ENCODE measurements at places on chromosomes 7 and 10.

DNA sequence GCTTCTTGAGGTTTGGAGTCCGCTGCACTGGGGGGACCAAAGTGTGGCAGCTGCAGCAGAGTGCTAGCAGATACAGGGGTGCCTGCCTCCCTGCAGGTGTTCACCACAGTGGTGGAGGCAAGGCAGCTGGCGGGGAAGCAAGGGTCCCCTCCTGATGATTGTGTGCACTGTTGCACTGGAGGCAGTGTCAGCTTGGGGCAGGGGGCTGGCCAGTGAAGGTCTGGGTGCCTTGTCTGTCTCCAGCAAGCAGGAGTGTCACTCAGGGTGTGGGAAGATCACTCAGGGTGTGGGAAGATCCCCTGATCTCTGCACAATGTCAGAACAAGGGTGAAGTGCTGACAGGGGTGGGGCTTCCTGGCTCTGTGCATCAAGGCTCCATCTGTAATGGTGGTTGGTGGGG lies 36.3 kb upstream of the PPP1R3A start:
- DNase-seq: no peak

DNA sequence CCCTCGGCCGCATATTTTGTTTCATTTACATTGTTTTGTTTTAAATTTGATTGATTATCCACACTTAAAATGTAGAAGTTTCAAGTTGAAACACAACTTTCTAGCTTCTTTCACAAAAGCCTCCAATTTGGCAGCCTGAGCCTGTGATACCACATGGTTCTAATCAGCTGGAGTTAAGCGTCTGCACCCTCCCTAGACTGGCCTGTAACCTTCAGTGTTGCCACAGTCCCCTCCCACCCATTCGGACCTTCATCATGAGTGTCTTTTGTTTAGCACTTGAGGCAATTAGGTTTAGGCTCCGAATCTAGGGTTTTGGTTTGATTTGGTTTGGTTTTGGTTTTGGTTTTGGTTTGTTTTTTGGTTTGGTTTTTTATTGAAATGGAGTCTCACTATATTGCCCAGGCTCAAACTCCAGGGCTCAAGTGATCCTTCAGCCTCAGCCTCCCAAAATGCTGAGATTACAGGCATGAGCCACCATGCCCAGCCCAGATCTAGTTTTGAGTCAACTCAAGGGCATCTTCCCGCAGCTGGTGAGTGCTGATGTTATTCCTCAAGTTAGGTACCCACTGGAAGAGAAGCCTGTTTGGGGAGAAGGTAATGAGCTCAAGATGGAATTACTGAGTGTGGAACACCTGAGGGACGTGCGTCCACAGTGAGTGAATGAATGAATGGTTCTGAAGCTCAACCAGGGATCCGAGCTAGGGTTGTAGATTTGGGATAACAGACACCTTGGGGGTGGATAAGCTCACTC lies 201.4 kb downstream of the HECW1 start:
- no peak for DNase-seq

DNA sequence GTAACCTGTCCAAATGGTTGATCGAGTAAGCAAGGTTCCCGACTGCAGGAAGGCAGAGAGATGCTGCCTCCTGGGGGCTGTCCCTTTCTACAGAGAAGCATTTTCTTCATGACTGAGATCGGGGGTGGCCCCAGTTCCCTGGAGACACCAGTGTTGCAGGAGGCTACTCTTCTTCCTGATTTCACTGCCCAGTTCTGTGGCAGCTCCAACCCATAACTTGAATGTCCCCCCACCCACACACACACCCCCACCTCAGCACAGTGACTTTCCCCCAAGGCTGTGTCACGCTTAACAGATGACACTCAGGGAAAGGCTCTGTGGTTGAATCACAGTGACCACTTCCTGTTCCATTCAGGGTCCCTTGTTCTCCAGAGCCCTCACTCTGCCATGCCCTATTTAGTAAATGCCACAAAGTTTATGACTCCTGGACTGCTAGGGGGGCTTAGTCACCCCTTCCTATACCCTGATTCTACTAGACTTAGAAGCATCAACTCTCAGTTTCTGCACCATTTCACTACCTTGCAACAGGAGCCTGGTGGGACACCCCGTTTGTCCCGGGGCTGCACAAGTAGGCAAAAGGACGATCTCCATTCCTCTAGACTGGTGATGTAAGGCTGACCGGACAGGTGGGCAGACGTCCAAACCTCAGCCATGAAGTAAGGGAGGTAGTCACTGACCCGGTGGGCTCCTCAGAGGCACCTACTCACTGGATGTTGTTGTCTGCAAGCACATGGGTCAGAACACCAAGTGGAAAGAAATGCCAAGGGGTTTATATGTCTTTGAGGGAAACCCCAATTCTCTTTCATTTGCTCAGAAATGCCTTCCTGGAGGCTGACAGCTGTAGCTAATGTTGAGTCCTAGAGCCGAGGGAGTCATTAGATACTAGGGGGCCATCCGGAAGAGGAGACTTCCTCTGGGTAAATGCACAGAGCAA lies 31.3 kb upstream of the SMC3 start:
- peak; percentile 87 for DNase-seq

DNA sequence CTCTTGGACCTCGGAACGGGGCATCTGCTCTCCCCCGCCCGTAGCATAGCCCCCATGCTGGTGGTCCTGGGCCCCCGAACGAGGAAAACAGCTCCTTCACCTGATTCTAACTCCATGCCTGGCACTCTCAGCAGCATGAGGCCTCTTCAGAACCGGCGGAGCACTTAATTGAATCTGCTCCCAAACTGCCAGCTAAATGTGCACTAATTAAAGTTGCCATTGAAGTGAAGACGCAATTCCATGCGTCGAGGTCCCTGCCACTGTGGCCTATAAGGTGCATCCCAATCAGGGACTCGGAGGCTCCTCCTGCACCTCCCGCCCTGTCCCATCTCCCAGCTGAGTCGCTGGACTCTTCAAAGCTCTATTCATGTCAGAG lies 41.3 kb upstream of the ADGRA1 start:
- DNase-seq: no peak

GRCh38 chr7:131225619-131226513 lies 101.8 kb upstream of the MKLN1 start:
- no peak for DNase-seq

GRCh38 chr10:44569193-44570091 lies 184.5 kb upstream of the CXCL12 start:
- peak; percentile 94 for DNase-seq

GRCh38 chr7:63205136-63205535 lies 793.5 kb upstream of the ZNF722 start:
- no peak for DNase-seq

- DNase-seq: peak; percentile 40
Measured at GRCh38 chr7:152674860-152675758, 832 bp downstream of the XRCC2 start.

DNA sequence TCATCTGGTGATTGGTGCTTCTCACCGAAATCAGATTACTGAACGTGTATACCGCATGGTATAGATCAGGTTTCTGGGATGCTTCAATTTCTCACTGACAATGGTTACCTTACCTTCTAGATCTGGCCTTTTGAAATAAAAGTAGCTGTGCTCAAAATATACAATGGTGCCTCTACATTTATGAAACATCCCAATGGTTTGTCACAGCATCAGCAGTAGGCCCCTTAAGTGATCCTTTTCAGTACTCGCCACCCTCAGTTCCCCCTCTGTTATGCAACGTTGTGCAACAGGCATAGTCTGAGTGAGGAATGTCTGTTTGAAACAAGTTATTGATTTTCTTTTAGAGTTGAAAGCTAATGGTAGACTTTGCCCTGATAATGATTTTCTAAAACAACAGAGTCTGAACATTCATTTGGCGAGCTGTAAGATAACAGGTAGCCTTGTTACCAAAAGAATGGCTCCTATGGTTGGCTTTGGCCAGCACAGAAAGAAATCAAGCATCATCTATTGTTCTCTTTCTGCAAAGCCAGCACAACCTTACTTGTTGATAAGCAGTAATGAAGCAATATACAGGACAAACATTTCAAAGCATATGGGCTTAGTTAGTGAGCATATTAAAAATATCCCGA lies 693.9 kb downstream of the PARD3 start:
- DNase-seq: no peak

- no peak for DNase-seq
Measured at GRCh38 chr10:82757901-82758300, 882.9 kb downstream of the NRG3 start.

- DNase-seq: peak; percentile 29
Measured at GRCh38 chr7:12244129-12244528, 33.0 kb downstream of the TMEM106B start.

DNA sequence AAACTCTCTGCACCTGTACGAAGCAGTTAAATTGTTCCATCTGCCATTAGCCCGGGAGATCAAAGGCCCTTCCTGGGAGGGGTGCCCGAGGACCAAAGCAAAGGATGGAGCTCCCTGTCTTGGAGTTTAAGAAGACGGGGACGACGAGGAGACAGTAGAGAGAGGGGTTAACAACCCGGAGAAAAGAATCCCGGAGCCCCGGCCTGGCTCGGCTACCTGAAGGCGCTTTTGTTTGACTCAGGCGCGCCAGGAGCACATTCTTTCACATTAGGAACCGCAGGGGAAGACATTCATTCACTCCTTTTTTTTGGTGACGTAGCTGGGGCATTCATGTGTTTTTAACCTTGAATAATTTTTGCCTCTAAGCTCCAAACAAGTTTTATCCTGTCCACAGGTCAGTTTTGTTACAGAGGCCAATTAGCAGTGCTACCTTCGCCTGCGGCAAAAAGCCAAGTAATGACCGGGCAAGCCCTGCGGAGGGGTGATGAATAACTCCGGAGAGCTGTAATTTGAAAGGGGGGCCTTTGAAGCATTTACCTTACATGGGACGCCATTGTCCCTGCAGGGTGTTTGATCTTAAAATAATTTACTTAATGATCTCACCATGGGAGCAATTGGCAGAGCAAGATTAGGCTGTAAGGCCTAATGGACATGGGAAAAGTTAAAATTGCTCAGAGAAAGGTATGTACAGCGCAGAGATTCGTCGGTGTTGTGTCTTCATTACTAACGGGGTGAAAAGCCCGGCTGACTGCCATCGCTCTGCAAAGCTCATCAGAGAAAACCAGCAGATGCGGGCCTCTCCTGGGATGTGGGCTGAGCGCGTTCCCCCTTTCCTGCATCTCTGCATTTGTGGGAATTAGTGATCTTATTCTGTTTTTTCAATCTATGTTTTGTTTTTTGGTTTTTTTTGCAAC lies 258.0 kb upstream of the SP4 start:
- no peak for DNase-seq

- no peak for DNase-seq
Measured at GRCh38 chr7:55438757-55439525, 73.8 kb downstream of the LANCL2 start.

DNA sequence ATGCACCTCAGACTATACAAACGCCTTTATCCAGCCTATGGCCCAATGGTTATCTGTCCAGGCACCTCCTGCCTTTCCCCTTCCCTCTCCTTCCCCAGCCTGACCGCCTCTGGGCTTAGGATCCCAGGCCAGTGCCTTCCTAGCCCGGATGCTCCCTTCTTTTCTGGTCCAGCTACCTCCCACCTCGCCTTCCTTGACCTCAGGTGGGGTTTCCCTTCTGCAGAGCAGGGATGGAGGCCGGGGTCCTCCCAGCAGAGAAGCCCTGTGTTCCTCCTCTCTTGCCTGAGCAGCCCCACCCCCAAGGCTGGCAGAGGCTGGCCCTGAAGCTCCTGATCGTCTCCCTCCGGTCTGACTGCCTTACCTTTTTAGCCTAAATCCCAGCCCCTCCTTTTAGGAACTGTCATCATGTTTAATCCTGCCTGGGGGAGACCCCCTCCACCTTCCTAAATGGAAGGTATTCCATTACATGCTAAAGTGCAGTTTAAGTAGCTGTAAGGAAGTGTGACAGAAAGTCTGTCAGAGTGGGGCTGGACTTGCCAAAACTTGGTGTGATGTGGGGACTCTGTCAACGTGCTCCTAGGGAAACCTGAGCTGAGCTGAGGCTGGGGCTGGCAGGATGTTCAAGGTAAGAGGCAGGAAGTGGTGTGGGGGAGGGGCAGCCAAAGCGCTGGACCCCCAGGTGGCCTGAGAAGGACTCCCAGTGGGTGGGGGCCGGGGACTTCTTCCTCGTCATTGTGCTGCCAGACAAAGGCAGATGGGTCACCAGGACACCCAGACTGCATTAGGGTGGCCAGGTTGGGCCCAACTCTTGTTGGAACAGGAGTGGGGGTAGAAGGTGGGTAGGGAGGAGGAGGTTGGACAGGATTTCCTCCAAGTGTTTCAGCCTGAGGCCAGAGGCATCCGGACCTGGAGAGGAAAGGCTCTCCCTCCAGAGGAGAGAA lies 39.5 kb downstream of the LBX1 start:
- no peak for DNase-seq

DNA sequence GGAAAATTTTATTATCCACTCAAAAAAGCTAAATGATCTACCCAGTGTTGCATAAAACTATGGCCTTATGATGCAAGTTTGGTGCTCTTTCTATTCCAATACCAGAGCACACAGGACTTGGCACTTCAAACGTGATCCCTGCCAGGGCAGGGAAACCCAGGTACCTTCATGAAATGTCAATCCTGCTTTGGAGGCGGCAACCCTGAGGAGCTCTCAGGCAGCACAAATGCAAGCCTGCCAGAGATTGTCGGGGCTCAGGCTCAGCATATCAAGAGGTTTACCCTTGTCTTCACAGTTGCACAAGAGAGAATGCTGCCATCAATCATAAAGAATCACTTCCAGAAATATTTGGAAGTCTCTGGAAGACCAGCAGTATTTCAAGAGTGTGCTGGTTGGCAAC lies 151.5 kb downstream of the GLI3 start:
- DNase-seq: no peak

- no peak for DNase-seq
Measured at GRCh38 chr7:157896774-157897555, 560.2 kb downstream of the DNAJB6 start.

GRCh38 chr10:344582-345200 lies 209.4 kb downstream of the ZMYND11 start:
- DNase-seq: no peak

DNA sequence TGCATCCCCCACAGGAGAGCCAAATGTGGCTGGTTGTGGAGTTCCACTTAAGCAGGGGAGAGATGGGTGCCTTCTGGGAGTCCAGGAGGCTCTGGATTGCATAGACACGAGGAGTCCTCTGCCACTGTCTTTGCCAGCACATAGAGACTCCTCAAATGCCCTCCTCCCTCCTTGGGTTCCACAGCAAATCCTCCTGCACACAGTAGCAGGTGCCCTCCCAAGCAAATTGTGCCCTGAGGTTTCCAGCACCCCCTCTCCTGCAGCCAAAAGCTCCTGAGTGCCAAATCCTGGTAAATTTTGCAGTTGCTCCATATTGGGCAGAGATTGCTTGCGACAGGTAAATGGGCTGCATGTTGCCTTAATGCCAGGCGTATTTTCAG lies 5.8 kb downstream of the EVX1 start:
- no peak for DNase-seq

DNA sequence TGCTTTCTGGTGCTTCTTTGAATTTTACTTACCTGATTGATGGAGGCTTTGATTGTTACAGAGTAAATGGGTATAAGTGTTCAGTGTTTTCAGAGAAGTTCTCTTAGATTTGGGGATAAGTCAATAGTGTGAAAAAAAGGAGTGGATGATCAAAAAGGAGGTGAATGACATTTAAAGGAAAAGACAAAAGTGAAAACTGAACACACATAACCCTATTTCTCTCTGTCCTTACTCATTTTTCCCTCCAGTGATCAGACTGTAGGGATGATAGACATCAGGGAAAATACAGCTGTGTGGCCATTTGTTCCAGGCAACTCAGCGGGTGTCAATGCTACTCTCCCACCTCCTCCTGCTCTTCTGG lies 278 bp downstream of the CPA2 start:
- DNase-seq: no peak

- no peak for DNase-seq
Measured at GRCh38 chr10:21514129-21514817, 11.2 kb downstream of the SKIDA1 start.

- no peak for DNase-seq
Measured at GRCh38 chr7:139116999-139117398, 7.5 kb upstream of the ZC3HAV1 start.

- no peak for DNase-seq
Measured at GRCh38 chr7:35691366-35691765, 3.6 kb downstream of the HERPUD2 start.

All from EL (cell line).